ENCODE measurements at places on chromosomes 4 and X. TPM values are rescaled to one million over a fixed set of nuclear protein-coding genes. Genes with fewer than 3 reads are reported as not detected.

- H3K27me3 ChIP-seq = no peaks in the 10 kb centered on the region
- H3K36me3 ChIP-seq = no peaks in the 10 kb centered on the region
- no peak for DNase-seq
- no peaks in the 10 kb centered on the region for H3K4me1 ChIP-seq
- no peak overlapping the region for H3K4me3 ChIP-seq
These were observed 75.3 kb downstream of the PWWP3B start for GRCh38 chrX:106243376-106243775.

DNA sequence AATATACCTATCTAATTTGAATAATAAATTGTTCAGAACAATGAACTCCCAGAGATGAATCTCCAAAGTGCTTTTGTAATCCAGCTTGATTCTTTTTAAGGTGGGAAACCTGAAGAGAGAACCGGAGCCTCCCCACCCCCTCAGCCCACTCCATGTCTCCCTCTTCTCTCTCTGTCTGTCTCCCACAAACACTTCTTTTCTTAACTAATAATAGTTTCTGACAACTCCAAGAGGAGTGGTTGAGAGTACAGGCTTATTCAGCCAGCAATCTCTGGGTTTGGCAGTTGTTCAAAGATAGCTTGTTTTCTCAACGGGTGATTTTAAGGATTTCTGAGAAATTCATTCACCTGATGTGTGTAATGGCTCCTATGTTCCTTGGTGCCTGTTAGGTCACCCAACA lies 23.4 kb downstream of the PPP4R3C start:
- no peaks in the 10 kb centered on the region for H3K27me3 ChIP-seq
- H3K27ac ChIP-seq = no peak overlapping the region
- no peaks in the 10 kb centered on the region for H3K36me3 ChIP-seq
- peaks cover 6% of the 10 kb centered on the region for H3K4me1 ChIP-seq
- no peak overlapping the region for H3K4me3 ChIP-seq
- DNase-seq = no peak

DNA sequence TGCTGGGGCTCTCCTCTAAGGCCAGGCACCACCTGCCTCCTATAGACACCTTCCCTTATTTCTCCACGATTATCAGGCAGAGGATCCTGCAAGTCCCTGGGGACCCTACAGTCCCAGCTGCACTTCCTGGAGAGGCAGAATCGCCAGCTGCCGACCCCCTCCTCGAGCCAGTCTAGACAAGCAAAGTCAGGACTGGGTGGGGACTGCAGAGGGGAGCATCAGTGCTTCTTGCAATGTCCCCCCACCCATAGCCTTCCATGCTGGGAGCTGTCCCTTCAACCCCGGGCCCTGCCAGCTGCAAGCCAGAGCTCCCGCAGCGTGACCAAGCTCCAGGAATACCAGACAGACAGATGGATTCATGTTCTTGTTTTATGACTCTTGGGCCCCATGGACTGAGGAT lies 1.4 kb upstream of the CRMP1 start:
- peaks cover 44% of the 10 kb centered on the region for H3K27me3 ChIP-seq
- no peaks in the 10 kb centered on the region for H3K4me1 ChIP-seq
- H3K4me3 ChIP-seq = no peak overlapping the region
- H3K27ac ChIP-seq = no peak overlapping the region
- no peak for DNase-seq

- H3K4me1 ChIP-seq = peaks cover 30% of the 10 kb centered on the region
- peak overlapping the region; percentile 69 for H3K27ac ChIP-seq
- DNase-seq = no peak
- peaks cover 17% of the 10 kb centered on the region for H3K36me3 ChIP-seq
These were observed 191.4 kb downstream of the TSPAN5 start for GRCh38 chr4:98466868-98467599.

Gene CXorf51B
- not detected for total RNA-seq

Gene MSANTD1
- total RNA-seq = 0.83 TPM
